Type B pancreatic cell (in vitro differentiated cells): ENCODE measurements at places on chromosomes 13 and 19. TPM values are rescaled to one million over a fixed set of nuclear protein-coding genes. Genes with fewer than 3 reads are reported as not detected.

The CBY2 gene
- not detected in 2 replicates for total RNA-seq

The ZNF563 gene
- 2.6 and 2.7 TPM in 2 replicates for total RNA-seq

The FCGBP gene
- total RNA-seq, result 7.8 and 10.0 TPM in 2 replicates

The FUT3 gene
- total RNA-seq, result 6.6 and 16.3 TPM in 2 replicates

The BEST2 gene
- 0.14 TPM in 1 of 2 replicates, not detected in the other for total RNA-seq

DNA sequence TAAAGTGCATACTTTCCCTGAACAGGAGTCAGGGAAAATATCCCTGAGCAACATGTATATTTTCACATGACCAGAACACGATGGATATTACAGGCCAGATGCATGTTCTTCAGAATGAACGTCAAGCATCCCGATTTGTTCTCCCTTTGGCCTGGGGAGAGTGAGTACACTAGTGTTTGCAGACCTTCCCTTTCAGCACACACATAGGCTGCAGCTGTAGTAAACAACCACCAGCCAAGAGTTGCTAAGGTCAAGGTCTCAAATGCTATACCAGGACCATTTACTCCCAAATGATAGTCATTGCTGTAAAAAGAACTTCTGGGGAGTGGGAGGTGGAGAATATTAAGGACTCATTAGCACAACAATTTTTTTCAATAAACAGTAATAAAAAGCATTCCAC, 3.0 kb downstream of the KLF12 start:
- no peak for DNase-seq
- no peaks in the 10 kb centered on the region for H3K36me3 ChIP-seq
- peaks cover 41% of the 10 kb centered on the region for H3K4me1 ChIP-seq
- H3K27ac ChIP-seq, result peak overlapping the region; percentile 80

GRCh38 chr13:41533266-41534052, 76.1 kb downstream of the RGCC start:
- no peak overlapping the region for H3K27ac ChIP-seq

DNA sequence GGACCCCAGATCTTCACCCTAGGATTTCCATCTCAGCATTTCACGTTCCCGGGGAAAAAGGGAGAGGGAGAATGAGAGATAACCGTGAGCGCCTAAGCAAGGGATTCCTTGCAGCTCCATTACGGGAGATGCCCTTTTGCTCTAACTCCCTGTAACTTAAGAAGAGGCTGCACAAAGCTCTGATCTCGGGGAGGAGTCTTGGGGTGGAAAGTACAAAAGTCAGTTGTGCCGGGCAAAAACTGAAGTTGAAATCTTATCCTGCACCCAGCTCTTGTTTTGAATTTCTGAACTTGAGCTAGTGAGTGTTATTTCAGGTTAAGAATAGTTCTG, 256.4 kb upstream of the SOX21 start:
- H3K4me1 ChIP-seq, result peaks cover 15% of the 10 kb centered on the region
- no peaks in the 10 kb centered on the region for H3K36me3 ChIP-seq
- DNase-seq, result no peak
- peak overlapping the region; percentile 90 for H3K4me3 ChIP-seq
- no peak overlapping the region for H3K27ac ChIP-seq

DNA sequence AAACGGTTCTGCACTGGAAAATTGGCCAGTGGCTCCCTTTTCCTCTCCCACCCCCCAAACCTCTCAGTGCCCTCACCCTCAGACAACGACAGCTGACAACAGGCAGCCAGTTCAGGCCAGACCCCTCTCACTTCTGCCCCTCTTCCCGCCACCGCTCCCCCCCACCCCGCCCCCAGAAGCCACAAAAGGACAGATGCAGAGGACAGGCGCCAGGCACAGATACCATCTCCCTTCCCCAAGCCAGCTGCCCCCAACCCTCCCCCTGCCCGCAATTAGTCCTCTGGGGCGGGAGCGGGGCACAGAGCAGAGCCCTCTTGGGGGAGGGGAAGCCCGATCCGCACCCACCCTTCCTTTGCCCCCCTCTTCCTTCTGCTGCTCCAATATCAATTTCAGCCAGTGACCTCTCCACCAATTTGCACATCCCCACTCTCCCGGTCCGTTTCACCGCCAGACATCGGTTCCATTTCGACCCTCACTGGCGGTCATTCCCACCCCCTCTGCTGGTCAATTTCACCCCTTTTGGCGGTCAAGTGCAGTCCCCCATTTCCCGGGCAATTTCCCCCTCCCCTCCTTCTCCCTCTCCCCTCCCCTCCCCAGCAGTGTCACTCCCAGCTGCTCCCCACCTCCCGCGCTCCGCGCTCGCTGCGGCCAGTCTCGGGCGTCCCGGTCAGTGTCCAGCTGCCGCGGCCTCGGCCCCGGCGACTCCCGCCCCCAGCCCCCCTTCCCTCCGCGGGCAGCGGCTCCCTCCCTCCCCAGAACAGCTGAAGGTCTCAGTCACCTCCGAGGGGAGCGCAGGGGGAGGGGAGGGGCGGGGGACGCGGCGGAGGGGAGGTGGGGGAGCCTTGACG, at the start of gene SHD:
TSS of gene SHD (plus strand) at position 848 of the 848 bp plus-strand sequence. CDS start 798 bp downstream, outside the sequence.
- no peak for DNase-seq
- H3K27me3 ChIP-seq, result peaks cover 50% of the 10 kb centered on the region
- H3K4me1 ChIP-seq, result no peaks in the 10 kb centered on the region
- H3K27ac ChIP-seq, result no peak within 1 kb of the TSS
- peak within 1 kb of the TSS; percentile 85 for H3K4me3 ChIP-seq

DNA sequence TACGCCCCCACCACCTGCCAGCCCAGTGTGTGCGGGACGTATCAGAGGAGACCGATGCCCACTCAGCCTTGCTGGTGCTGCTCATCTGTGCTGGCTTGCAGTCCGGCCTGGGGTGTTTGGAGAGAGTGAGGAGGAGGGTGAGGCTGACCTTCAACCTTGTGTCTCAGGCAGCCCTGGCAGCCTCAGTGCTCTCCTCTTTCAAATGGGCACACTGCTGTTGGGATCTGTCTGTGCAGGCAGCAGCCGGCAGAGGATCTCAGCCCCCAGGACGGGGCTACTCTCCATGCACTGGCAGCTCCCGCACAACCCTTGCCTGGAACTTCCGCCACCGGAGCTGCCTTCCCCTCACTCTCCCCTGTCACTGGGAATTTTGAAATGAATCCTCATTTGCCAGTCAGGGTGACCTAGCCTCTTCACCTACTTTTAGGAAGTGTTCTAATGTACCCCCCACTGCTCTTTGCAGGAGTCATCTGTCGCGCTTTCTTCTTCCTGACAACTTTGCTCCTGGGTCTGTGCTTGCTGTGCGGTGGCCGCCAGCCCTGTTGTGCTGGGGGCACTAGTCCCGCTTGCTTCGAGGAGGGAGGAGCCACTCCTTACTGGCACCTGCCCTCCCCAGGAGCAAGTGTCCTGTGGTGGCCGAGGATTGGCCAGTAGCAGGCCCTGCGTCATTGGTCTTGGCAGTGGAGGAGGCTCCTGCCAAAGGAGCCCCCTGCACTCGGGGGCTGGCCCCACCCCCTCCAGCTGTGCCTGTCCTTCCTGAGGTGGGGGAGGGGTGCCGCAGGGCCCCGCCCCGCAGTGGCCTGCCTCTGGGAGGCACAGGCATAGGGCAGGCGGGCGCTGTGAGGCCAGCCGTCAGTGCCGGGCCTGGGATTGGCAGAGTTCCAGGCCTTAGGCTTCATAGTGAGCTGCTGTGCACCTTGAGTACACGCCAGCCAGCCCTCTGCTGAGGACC, 53.4 kb downstream of the TSSK6 start:
- H3K36me3 ChIP-seq, result peaks cover 23% of the 10 kb centered on the region
- DNase-seq, result no peak
- H3K4me1 ChIP-seq, result peaks cover 71% of the 10 kb centered on the region
- H3K4me3 ChIP-seq, result peak overlapping the region; percentile 71
- no peaks in the 10 kb centered on the region for H3K27me3 ChIP-seq
- H3K27ac ChIP-seq, result peak overlapping the region; percentile 95

DNA sequence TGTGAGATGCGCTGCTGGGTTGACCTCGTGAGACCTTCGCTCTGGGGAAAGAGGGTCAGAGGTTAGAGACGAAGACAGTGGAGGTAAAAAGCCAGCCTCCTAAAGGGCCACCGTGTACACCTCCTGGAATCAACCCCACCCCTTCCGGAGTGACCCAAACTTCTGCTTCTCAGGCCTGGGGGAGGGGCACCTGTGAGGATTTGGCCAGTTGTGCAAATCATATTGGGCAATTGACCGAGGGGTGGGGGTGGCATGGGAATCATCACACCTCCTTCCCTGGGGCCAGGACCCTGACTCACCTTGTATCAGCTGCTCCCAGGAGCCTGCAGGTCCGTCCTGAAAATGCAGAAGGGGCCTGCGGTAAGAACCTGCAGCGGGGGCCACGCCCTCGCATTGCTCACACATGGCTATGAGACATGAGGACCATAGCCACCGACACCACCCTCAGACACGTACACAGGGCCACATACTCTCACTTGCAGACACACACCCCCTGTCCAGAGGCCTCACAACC, 2.8 kb downstream of the TNFSF14 start:
- no peaks in the 10 kb centered on the region for H3K36me3 ChIP-seq
- H3K27me3 ChIP-seq, result peaks cover 4% of the 10 kb centered on the region
- H3K4me1 ChIP-seq, result no peaks in the 10 kb centered on the region
- no peak overlapping the region for H3K4me3 ChIP-seq
- DNase-seq, result no peak
